ENCODE measurements at places on chromosomes 4 and X.

- no peak for DNase-seq
Observed at GRCh38 chr4:47383829-47384427, 79.6 kb downstream of the COMMD8 start.

DNA sequence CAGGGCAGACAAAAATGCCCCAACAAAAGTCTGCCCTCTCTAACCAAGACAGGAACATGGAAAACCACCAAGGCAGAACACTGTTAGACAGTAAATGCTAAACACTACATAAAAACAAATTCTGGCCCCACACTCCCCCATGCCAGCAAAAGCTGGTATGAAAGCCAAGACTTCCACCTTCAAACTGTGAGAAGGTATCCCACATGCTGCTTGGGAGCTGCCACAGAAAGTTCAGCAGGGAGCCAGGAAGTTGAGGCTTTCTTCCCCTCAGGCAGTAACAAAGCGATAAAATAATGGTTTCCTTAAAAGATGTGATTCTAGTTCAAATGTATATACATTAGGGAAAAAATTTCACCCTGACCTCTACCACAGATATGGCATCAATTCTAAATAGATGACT lies 770.4 kb upstream of the NDST4 start:
- DNase-seq: no peak

- no peak for DNase-seq
Observed at GRCh38 chrX:119477812-119478232, 9.6 kb downstream of the SLC25A5 start.

DNA sequence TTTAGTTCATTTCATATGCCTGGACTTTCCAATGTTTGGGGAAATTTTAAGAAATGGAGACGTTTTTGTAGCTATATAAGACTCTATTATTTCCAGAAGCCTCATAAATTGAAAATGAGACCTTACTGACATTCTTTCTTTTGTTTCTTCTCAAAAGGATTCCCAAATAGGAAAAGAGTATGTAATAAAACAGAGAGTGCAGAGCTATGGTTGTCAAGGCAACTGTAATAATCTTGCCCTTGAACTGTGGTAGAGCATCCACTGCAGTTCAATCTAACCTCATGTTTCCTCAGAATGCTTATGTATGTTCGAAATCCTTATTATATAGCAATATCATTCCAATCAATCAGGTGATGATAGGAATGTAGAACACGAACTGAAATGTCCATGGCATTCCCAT lies 54.1 kb downstream of the AMELX start:
- no peak for DNase-seq

GRCh38 chr4:137390707-137391106 lies 141.6 kb downstream of the PCDH18 start:
- DNase-seq: no peak

- DNase-seq: no peak
Observed at GRCh38 chrX:8430444-8430843, 34.2 kb upstream of the VCX3B start.

DNA sequence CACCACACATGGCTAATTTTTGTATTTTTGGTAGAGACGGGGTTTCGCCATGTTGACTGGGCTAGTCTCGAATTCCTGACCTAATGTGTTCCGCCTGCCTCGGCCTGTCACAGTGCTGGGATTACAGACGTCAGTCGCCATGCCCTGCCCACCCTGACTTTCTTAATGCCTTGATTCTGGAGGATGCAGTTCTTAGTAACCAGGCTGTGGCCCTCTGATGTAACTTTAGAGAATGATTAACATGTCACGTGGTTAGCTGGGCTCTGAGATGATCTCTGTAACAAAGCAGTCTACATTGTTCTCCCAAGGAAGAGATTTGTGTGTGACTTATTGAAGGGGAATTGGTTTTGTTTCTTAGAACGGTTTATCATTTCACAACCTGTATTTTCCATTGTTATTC lies 30.6 kb downstream of the ANK2 start:
- no peak for DNase-seq

DNA sequence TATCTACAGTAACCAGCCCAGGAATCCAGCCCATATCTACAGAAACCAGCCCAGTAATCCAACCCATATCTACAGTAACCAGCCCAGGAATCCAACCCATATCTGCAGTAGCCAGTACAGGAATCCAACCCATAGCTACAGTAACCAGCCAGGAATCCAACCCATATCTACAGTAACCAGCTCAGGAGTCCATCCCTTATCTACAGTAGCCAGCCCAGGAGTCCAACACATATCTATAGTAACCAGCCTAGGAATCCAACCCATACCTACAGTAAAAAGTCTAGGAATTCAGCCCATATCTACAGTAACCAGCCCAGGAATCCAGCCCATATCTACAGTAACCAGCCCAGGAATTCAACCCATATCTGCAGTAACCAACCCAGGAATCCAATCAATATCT lies 445.0 kb upstream of the BOD1L1 start:
- DNase-seq: no peak

- DNase-seq: no peak
Observed at GRCh38 chrX:152912106-152912505, 14.2 kb downstream of the ZNF185 start.

DNA sequence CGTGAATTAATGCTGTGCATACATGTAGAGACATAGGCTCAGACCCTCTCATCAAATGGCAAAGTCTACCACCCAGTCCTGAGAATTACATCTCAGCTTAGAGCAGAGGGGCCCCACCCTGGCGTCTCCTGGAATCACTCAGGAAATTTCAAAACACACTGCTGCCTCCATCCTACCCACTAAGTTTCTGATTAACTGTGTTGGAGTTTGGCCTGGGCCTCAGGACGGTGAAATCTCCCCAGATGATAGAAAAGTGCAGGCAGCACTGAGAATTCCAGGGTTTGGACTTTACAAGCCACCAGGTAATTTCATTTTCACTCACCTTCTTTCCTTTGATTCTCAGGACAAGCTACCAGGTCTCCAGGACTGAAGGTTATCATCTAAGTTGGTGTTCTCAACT lies 3.3 kb upstream of the FAM9C start:
- DNase-seq: no peak

DNA sequence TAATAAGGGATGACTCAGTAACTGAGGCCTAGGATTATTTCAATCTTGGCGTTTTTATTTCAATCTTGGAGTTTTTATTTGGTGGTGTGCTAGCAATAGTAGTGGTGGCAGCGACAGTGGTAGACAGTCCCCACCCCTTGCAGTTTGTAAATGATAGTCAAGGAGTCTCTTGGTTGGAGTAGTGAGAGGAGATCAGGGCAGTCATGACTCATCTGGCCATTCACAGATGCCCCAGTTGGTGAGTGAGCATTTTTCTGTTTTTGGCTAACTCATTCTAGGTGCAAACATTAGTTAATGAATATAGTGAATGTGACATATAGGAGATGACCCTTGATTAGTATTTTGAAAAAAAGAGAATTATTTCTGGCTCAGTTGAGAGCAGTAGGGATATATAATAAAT lies 93.5 kb upstream of the ADAD1 start:
- no peak for DNase-seq

GRCh38 chr4:107857741-107858140 lies 33.0 kb downstream of the SGMS2 start:
- no peak for DNase-seq

DNA sequence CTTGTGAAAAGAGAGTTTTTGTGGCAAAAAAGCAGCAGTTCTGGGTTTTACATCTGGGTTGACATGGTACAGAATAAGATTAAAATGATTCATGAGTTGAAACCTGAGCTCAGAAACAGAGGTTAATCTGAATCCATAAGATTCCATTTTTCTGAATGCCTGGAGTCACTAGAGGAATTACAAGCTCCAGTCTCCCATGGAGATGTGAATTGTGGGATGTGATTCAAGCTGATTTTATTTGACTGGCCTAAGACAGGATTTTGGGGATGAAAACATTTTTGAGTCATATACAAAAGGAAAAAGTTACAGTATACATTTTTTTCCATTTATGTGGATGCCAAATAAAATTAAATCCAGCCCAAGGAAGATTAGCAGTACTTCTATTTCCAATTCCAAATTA lies 161.1 kb downstream of the RBM46 start:
- no peak for DNase-seq

DNA sequence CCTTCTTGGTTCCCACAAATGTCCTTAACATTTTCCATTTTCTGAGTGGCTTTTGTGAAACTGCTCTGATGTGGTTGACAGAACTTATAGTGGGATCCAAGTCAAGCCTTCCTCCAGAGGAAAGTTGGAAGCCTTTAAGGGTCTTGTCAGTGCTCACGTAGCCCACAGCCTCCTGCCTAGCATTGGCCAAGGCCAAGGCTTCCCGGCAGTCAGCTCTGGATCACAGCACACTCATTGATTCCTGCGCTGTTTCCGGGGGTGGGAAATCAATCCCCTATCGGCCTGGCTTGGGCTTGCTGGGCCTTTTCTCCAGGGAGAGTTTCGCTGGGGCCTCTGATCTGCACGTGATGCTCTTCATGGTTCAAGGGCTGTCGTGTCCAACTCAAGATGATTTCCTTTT lies 76.1 kb downstream of the SLC9A6 start:
- no peak for DNase-seq

GRCh38 chr4:71907782-71908181 lies 123.9 kb upstream of the GC start:
- no peak for DNase-seq

GRCh38 chr4:12873351-12873750 lies 610.8 kb downstream of the RAB28 start:
- no peak for DNase-seq

DNA sequence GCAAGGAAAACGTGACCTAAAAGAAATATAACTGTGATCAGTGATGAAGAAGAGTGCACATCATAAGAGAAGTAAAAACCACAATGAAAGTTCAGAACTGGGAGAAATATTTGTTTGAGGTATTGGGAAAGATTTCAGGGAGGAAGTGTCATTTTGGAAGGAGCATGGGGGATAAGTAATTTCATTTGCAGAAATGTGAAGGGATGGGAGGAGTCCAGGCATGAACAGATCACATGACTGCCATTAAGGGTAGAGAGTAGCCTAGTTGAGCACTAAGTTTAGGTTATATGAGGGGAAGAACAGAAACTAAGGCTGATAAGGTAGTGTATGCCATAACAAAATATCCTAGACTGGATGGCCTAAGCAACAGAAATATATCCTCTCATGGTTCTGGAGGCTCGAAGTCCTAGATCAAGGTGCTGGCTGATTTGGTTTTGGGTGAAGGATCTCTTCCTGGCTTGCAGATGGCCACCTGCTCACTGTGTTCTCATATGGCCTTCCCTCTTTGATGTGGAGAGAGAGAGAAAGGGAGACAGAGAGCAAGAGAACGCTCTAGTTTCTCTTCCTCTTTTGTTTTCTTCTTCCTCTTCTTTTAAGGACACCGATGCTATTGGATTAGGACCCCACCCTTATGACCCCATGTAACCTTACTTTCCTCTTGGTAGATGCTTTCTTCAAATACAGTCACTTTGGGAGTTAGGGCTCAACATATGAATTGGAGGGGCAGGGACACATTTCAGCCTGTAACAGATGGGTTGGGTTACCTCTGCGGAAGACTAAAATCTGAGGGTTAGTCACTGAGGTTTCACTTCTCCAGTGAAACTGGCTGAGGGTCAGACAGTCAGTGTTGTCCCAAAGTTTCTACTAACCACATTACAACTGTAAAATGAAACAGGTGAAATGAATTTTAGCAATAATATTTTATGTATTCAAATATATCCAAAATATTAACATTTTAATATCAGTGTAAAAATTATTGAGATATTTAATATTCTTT lies 77.9 kb downstream of the EGF start:
- DNase-seq: no peak

DNA sequence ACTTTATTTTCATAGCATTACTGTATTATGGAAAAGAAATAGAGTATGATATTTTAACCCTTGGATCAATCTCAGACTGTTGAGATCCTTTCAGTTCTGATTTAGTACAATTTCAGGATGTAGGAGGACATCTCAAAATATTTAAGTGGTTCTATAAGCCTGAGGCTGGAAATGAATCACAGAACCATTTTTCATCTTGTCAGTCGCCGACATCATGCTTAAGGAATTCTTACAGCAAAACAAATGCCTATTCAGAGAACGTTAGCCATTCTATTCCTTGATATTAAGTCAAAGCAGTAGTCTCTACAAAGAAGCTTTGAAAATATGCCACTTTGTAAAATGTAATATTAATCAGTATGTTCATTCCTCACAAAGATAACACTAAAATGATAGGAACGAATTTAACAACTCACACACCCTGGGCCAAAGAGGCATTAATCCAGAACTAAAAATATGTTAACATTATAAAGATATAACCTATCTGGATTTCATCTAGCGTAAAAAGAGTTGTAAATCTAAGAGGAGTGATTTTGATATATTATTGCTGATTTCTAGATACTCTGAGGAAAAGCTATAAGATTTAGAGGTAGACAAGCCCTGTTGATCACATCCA lies 152.0 kb downstream of the GASK1B start:
- DNase-seq: no peak

- no peak for DNase-seq
Observed at GRCh38 chr4:82367438-82368097, 6.2 kb downstream of the HNRNPD start.

GRCh38 chr4:126697748-126698147 lies 935.0 kb upstream of the INTU start:
- DNase-seq: no peak

Data from D721Med (cell line).